Left lung (tissue), 14 donors: ENCODE measurements at places on chromosomes 2 and 18.

DNA sequence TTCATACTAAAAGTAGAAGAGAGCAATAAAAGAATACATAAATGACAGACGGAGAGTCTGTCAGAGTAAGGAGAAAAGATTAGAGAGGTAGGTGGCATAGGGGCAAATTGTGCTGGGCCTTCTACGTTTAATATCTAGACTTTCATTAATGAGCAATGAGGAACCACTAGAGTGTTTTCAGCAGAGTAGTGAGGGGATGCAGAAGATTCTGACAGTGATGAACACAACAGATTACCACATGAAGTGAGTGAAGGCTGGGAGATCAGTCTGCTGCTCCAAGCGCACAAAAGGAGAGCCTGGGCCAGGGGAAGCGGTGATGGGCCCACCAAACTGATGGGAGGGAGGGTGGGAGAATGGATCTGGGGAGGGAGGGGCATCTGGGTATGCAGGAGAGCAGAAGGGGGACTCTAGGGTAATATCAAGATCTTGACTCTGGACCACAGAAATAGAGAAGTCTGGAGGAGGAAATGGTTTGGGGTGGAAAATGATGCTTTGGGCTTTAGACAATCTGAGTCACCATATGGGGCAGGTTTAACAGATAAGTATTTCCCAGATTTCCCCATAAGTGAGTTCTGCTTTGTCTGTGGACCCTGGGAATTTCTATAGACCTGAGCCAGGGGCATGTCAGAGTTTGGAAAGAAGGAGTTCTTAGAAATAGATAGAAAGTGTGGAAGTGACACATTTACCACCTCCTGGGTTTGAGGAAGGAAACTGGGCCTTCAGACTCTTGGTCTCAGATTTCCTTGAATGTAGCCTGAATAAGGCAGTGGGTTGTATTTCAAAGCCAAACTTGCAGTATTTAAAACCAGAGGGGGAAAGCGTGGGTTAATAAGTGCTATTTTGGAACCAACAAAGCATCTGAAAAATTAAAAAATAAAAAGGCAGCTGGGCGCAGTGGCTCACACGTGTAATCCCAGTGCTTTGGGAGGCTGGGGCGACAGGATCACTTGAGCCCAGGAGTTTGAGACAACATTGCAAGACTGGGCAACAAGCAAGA is 15.0 kb upstream of the IL1A start:
- DNase-seq = no peak

GRCh38 chr2:137981112-137981656 is 16.9 kb downstream of the HNMT start:
- DNase-seq = no peak

DNA sequence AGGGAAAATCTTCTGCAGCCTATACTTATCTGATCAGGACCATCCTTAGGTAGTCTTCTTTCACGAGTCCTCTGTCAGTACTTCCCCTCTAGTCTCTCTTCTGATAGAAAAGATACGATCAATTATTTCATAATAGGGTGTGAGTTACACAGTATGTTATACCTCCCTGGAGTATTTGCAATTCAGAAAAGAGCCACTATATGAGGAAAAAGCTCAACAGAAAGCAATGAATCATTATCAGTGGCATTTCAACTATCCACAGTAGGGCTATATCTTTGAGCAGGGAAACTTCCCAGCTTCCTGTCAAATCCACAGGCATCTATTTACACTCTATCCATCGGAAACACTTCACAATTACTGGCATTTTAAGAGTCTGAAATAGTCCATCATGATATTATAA is 105.3 kb upstream of the ACVR2A start:
- no peak for DNase-seq

DNA sequence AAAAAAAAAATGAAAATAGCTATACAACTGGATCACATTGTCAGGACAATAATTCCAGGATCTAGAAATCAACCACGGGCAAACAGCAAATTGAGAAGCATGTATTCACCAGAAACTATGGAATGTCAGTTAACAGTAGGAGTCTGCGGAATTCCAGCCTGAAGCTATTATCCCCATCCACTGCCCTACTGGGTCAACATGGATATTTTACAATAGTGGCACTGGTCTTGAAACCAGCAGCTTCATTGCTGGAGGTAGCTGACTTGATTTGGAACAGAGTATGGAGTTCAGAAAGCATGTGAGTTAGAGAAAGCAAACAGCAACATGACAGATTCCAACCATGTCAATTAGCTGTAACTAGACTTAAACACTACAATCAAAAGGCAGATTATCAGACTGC is 55.7 kb upstream of the PDE1A start:
- no peak for DNase-seq

DNA sequence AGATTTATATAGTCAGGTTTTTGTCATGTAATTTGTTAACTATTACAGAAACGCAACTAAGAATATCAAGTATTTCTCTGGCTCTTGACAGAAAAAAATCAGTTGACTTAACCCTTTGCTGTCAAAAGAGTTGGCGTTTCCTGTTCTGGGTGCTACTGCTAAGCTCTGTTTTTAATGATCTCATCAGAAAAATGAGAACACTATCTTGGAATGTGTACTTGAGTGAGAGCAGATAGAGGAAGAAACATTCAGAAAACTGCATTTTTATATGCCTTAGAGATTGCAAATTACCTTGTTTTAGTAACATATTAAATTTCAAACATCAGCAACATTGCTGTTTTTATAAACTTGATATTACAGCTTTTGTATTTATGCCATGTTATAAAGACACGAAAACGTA is 297.9 kb downstream of the RDH14 start:
- no peak for DNase-seq

GRCh38 chr2:142879151-142879550 is 1.7 kb downstream of the KYNU start:
- no peak for DNase-seq

DNA sequence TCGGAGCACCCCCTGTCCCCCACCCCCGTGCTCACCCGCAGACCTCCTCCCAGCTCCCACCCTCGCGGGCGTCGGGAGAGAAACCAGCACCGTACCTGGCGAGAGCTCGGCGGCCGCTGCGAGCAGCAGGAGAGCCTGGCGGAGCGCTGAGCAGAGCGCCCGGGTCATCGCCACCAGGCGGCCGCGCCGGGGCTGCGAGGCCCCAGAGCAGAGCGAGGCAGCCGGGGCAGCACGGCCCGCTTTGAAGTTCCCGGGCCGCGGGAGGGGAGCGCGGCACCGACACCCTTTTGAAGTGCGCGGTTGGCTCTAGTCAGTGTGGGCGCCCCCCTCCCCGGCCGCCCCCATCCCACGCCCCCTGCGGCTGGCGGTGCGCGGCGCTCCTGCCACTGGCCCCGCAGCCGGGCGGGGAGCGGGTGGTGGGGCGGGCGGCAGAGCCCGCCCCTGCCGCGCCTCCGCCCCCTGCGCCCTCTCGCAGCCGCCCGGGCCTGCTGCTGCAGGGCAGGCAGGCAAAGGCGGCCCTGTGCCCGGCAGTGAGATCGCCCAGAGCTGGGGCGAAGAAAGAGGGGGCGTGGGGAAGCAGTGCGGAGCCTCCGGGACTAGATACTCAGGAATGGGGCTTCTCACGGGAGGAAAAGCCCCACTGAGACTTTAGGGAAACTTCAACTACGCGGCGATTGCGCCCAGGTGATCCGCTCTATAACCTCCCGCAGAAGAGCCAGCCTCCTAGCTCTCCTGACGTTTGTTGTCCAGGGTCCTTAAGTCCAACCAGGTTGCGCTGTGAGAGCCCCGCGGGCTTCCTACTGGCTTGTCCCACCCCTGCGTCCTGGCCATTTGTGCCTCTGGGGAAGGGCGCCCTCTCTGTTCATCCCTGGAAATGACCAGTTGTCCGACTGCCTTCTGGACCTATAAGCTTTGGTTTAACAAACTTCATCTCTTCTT is at the start of gene ACVR1C:
TSS of gene ACVR1C (minus strand) at position 388 of the 939 bp plus-strand sequence. CDS start at position 168, 220 bp downstream.
- peak; percentile 63 for DNase-seq

DNA sequence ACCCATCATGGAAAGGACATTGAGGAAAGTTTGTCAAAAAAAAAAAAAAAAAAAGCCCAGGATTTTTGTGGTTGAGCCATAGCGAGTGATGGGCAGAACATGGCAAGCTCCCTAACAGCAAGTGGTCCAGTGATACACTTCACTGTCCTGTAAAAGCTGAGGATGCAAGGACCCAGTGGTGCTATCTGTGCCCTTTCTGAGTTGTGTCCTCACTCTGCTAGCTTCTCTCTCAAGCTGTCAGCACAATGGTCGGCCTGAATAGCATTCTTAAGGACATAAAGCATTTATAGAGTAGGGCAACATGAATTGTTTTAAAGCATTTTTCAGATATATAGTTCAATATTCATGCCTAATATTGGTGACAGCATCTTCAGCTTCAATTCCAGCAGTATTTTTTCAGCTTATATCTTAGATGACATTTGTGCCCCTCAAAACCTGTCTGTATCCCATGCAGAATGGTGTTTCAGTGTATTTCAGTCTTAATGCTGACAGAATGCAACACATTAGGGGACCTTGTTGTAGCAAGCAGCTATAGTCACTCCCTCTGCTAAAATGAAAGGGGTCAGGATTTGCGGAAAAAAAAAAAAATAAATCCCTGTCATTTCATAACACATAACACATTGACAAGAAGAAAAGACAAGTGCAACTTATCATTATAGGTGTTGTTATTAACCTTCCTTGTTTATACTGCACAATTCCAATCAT is 496.7 kb downstream of the THSD7B start:
- DNase-seq = no peak

DNA sequence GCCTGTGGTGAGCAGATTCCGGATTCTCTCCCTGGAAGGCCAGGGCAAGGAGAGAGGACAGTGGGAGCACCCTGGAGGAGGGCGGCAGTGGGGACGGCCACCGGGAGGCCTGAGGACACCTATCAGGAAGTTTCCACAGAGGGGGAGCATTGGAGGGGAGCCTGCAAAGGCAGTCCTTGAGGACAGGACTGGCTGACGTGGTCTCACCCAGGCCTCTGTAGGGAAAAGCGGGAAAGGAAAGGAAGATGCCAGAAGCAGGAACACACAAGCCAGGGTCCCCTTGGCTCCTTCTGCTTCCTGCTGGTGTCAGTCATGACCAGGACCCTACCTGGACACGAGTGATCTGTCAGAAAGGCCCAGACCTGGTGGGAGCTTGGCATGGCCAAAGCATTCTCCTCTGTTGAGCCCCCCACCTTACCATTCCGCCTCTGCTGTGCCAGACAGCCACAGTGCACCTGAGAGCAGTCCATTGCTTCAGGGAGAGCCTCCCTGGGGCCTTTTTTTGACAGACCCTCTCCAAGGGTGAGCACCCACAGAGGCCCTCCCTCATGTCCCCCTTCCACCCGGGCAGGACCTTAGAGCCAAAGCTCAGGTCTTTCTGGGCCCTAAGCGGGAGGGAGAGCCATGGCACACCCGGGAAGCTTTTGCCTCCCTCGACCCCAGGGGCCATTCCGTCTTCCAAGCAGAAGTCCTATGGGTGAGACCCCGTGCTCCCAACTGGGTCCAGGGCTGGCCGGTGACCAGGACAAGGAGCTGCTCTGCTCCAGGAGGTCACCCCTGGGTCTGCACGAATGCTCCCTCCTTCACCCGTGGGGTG is 333.1 kb downstream of the DYSF start:
- DNase-seq = no peak

- no peak for DNase-seq
These were observed 9.0 kb downstream of the UGP2 start for GRCh38 chr2:63850649-63851048.

DNA sequence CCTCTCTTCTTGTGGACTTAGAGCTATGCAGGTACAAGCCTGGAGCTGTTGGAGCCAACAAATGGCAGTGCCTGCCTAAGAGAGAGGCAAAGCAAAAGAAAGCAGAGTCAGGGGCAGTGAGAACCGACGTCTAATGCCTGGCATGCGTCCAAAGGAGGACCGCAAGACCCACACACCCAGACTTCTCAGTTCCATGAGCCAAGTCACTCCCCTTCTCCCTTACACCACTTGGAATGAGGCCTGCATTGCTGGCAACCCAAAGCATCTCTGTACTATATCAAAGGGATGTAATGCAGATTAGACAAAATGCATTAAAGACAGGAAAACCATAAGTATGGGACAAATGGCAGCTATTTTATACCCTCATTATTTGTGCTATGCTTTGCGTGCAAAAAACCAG is 49.9 kb upstream of the RNU4ATAC start:
- no peak for DNase-seq

- DNase-seq = no peak
These were observed 152.2 kb downstream of the CTNNA2 start for GRCh38 chr2:79665091-79665490.

DNA sequence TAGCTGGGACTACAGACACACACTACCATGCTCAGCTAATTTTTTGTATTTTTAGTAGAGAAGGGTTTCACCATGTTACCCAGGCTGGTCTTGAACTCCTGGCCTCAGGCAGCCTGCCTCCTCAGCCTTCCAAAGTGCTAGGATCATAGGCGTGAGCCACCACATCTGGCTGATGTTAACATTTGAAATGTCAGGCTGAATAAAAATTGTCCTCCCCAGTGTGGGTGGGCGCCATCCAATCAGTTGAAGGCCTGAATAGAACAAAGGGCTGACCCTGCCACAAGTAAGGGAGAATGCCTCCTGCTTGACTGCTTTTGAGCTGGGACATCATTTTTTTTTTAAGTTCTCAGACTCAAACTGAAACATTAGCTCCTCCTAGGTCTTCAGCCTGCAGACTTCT is 21.0 kb upstream of the RHOB start:
- DNase-seq = no peak

- no peak for DNase-seq
These were observed 883.2 kb upstream of the PIK3C3 start for GRCh38 chr18:41071826-41072225.

- no peak for DNase-seq
These were observed 9.3 kb downstream of the IL1R2 start for GRCh38 chr2:102000813-102001766.

DNA sequence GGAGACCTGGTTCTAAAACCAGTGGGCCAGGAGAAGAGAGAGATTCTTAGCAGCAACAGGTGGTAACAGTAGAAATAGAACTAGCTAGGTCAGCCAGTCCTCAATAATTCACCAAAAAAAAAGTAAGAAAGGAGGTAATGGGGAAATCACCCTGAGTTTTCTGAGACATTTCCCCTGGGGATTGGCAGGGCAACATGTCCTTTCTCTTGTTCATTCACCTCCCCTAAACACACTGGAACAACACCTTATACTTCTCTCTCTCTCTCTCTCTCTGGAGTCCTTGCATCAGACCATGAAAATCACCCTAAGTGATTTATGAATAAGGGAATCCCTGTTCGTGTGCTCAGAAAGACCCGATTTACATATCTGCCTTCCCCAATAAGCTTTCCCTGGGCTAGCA is 64.8 kb downstream of the COX7A2L start:
- no peak for DNase-seq

DNA sequence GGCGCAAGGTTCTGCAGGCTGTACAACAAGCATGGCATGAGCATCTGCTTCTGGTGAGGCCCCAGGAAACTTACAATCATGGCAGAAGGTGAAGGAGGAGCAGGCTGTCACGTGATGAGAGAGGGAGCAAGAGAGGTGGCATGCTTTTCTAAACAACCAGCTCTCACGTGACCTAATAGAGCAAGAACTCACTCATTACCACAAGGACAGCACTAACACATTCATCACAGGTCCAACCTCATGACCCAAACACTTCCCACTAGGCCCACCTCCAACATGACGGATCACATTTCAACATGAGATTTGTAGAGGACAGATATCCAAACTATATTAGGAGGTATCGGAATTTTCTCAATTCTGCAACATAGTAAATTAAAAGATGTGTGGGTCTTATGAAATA is 108.8 kb upstream of the DLX2 start:
- no peak for DNase-seq

- DNase-seq = no peak
These were observed 102.2 kb upstream of the FZD5 start for GRCh38 chr2:207871911-207872310.
